ENCODE measurements at places on chromosomes 6 and 20. TPM values are rescaled to one million over a fixed set of nuclear protein-coding genes. Genes with fewer than 3 reads are reported as not detected.

Gene FHL5
- total RNA-seq: not detected

Gene MATN4
- 0.16 TPM for total RNA-seq

Gene COL20A1
- total RNA-seq: 0.71 TPM

Gene MAS1
- not detected for total RNA-seq

Gene LGSN
- 2.0 TPM for total RNA-seq

Gene ZNF311
- 0.22 TPM for total RNA-seq

Gene ETV7
- total RNA-seq: not detected

Gene OR2H1
- not detected for total RNA-seq

Gene DYNLT2
- total RNA-seq: 0.67 TPM

Gene CASS4
- total RNA-seq: 0.12 TPM

Gene OTOR
- not detected for total RNA-seq

Gene GOPC
- 21.9 TPM for total RNA-seq

Gene MEP1A
- not detected for total RNA-seq

Gene PAK5
- total RNA-seq: not detected

Gene LSM14B
- 25.9 TPM for total RNA-seq

Gene GPR63
- 0.46 TPM for total RNA-seq

Gene RIMS4
- total RNA-seq: 1.7 TPM

Gene WFDC2
- not detected for total RNA-seq

Gene ECT2L
- not detected for total RNA-seq

Gene MYLK2
- 0.65 TPM for total RNA-seq

Gene KAT14
- total RNA-seq: 10.4 TPM

Gene SLC17A3
- total RNA-seq: 1.1 TPM

Gene GABRR1
- not detected for total RNA-seq

Gene LBP
- total RNA-seq: 1.3 TPM

Gene C20orf204
- 0.32 TPM for total RNA-seq

Gene ISM1
- total RNA-seq: 0.24 TPM

Gene HSPA1L
- 2.0 TPM for total RNA-seq

Gene PRICKLE4
- total RNA-seq: 1.2 TPM

Gene SEL1L2
- total RNA-seq: not detected

Gene OXT
- not detected for total RNA-seq

Gene RRP36
- 74.5 TPM for total RNA-seq

Gene MUC21
- total RNA-seq: not detected
